ENCODE measurements at places on chromosomes 4 and X. TPM values are rescaled to one million over a fixed set of nuclear protein-coding genes. Genes with fewer than 3 reads are reported as not detected.

DNA sequence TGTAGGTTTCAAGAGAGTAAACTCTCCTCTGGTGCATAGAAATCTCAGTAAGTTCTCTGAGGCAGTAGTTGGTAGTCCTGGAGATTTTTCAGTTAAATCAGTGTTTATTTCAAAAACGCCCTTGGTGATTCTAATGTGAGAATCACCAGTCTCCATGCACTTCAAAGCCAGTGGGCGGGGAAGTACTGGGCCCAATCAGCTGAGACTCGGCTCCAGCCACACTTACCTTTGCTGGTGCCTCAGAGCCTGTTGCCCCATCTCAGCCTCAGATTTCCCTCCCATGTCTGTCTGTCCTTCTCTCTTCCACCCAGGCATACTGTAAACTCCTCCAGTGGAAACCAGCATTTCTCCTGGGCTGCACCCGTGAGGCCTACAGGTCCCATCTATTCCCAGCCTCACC lies 7.4 kb upstream of the MGST2 start:
- no peak overlapping the region for H3K4me3 ChIP-seq
- H3K4me1 ChIP-seq = peaks cover 7% of the 10 kb centered on the region
- no peak overlapping the region for H3K27ac ChIP-seq

MID1IP1 gene
- polyA plus RNA-seq = 21.2 TPM

- no peaks in the 10 kb centered on the region for H3K36me3 ChIP-seq
- no peak overlapping the region for H3K4me3 ChIP-seq
- no peak for DNase-seq
These were observed 16.9 kb downstream of the CTAG1B start for GRCh38 chrX:154602226-154602625.

SGCB gene
- polyA plus RNA-seq = 30.7 TPM

CA5B gene
- 1.9 TPM for polyA plus RNA-seq

Data from kidney (tissue), 22 donors.